ENCODE measurements at places on chromosomes 6 and 20. TPM values are rescaled to one million over a fixed set of nuclear protein-coding genes. Genes with fewer than 3 reads are reported as not detected.

Gene GHRH
- total RNA-seq = not detected

Gene CGA
- total RNA-seq = 0.67 TPM

DNA sequence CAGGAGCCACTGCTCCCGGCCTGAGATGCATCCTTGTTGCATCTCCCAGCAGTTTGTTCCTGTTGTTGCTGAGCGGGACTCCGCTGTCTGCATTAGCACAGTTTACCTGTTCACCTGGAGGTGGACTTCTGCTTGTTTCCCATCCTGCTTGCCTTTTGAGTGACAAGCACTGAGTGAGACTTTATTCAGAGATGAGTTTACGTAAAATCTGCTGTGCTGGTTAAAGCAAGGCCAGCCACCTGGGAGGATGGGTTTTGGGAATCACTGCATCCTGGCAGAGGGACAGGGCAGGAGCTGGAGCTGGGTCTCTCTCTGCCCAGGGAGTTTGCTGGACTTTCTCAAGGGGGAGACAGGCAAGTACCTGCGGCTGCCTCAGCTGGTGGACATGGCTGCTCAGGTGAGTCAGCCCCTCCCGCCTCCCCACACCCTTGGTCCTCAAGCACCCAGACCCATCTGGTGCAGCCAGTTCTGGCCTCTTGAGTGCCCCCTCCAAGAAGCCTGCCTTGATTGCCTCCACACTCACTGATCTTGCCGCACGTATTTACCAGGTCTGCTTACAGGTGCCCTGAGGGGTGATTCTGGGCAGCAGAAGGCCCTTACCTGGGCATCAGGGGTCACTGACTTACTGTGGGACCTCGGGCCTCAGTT lies 55.5 kb downstream of the SRC start:
- no peak for DNase-seq

GRCh38 chr6:33177552-33178446 lies 14.5 kb downstream of the COL11A2 start:
- DNase-seq = no peak

DNA sequence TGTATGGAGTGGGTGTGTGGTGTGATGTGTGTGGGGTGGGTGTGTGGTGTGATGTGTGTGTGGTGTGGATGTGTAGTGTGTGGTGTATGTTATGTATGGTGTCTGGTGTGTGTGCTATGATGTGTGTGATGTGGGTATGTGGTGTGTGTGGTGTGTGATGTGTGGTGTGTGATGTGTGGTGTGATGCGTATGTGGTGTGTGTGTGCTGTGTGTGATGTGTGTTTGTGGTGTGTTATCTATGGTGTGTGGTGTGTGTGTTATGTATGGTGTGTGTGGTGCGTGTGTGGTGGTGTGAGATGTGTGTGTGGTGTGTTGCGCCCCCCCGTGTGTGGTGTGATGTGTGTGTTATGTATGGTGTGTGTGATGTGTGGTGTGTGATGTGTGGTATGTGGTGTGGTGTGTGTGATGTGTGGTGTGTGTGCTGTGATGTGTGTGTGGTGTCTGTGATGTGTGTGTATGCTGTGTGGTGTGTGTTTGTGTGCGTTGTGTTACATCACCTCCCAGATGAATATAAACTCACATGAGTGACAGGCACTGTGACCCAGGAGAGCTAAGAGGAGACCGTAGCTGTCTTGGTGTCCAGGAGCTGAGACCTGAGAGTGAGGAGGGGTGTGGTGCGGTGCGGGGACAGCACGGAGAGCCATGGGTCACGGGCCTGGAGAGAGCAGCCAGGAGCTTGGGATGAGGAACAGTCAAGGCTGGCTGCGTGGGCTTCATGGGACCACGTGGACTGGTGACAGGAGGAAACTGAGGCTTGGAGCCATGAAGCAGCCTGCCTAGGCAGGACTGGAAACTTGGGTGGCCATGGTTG lies 8.8 kb downstream of the DLGAP4 start:
- no peak for DNase-seq

- DNase-seq = no peak
Observed at GRCh38 chr6:42021847-42022754, 28.2 kb upstream of the TAF8 start.

GRCh38 chr20:63612276-63612931 lies 14.5 kb downstream of the GMEB2 start:
- no peak for DNase-seq

Gene C20orf144
- total RNA-seq = not detected

DNA sequence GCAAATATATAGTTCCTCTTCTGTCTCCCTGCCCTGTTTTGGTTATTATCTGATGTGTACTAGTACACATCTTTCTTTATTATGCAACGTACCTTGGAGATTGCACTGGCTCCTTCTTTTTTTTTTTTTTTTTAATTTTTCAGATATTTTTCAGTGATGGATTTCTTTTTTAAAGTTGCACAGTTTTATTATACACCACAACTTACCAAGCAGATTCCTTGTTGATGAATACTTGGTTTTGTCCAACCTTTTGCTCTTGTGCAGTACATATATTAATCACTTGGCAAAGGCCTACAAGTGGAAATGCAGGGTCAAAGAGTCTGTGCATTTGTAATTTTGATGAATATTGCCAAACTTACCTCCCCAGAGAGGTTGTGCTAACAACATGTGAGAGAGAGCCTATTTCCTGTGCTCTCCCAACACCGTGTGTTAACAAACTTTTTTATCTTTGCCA lies 50.1 kb upstream of the RNF24 start:
- DNase-seq = no peak

Data from NCI-H460 (cell line).